ENCODE measurements at places on chromosomes 2 and 18.

- DNase-seq: no peak
Observed at GRCh38 chr2:70534183-70534836, 19.3 kb downstream of the TGFA start.

- DNase-seq: no peak
Observed at GRCh38 chr2:36567711-36568408, 30.1 kb downstream of the FEZ2 start.

GRCh38 chr2:6073191-6074088 lies 381.3 kb downstream of the SOX11 start:
- DNase-seq: no peak

DNA sequence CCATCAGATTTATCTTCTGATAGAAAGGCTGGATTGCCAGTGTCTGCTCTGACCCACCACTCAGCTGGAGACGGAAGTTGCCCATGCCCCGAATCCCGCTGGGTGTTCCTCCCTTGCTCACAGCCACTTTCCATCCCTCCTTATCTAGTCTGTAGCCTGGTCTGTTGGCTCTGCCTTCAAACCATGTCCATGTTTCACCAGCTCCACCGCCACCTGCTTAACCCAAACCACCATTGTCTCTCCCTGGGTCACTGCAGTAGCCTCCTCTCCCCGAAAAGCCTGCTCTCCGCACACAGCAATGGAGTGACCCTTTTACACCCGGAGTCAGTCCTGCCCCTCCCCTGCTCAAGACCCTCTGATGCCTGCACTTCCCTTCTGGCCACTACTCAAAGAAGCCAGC lies 60.4 kb downstream of the GLI2 start:
- DNase-seq: no peak

GRCh38 chr2:38652431-38653273 lies 13.3 kb upstream of the GALM start:
- DNase-seq: no peak

GRCh38 chr2:128841803-128842202 lies 523.1 kb upstream of the HS6ST1 start:
- DNase-seq: no peak

DNA sequence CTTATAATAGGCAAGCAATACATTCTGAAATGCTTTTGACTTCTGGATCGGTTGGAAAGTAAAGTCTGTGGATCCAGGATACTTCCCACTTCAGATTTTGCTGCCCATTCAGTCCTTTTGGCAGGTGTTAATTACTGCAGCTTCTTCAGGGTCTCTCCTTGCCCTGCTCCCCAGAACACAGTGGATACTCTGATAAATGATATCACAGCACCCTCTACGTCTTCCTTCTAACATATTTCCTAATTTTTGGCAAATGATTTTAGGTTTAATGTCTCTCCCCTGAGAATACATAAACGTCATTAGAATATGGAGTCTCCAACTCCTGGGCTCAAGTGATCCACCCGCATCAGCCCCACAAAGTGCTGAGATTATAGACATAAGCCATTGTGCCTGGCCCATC lies 249.8 kb downstream of the NYAP2 start:
- DNase-seq: no peak

DNA sequence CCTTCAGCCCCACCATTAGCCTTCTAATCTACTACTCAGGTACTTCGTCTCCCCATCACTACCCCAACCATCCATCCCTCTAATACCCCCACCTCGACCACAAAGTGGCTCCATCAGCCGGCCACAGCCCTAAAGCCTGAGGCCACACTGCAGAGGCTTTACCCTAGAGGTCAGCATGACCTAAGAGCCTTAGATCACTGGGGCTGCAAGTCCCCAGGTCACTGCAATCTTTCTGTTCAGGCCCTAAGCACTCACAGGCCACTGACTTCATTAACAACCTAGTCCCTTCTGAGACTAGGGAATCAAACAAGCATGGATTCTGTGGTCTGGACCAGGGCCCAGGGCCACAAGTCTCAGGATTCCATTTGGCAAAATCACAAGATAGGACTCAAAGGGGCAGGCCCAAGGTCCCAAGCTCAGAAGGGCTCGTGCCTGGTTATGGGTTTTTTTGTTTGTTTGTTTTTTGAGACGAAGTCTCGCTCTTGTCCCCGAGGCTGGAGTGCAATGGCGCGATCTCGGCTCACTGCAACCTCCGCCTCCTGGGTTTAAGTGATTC lies 37.0 kb upstream of the PKDCC start:
- no peak for DNase-seq

GRCh38 chr2:10162586-10163497 lies 40.3 kb downstream of the RRM2 start:
- no peak for DNase-seq

- no peak for DNase-seq
Observed at GRCh38 chr2:160433466-160434140, 60.0 kb downstream of the RBMS1 start.
